ENCODE measurements at places on chromosomes 5 and 9. TPM values are rescaled to one million over a fixed set of nuclear protein-coding genes. Genes with fewer than 3 reads are reported as not detected.
A peak's percentile ranks its signal among the peaks of the same experiment; 100 is the strongest.

Gene NHP2
- 234 TPM for total RNA-seq

Gene TMC1
- total RNA-seq = 0.11 TPM

Gene PCDHGC5
- 1.8 TPM for total RNA-seq

Gene PPP3R2
- total RNA-seq = not detected

Gene DOCK8
- total RNA-seq = 13.9 TPM

Gene CYLC2
- not detected for total RNA-seq

Gene COL27A1
- 13.9 TPM for total RNA-seq

Gene SLC6A3
- 0.54 TPM for total RNA-seq

Gene SLC28A3
- 0.15 TPM for total RNA-seq

Gene IFNA2
- not detected for total RNA-seq

- DNase-seq = no peak
These were observed 222.9 kb upstream of the EFNA5 start for GRCh38 chr5:107893642-107894041.

- DNase-seq = no peak
These were observed 440.6 kb upstream of the MPDZ start for GRCh38 chr9:13719981-13720676.

GRCh38 chr5:38529955-38530646, 26.3 kb downstream of the LIFR start:
- peak; percentile 43 for DNase-seq

GRCh38 chr5:115962565-115963402, 509 bp downstream of the LVRN start:
- DNase-seq = peak; percentile 27

GRCh38 chr9:757246-757881, 84.1 kb upstream of the DMRT1 start:
- DNase-seq = peak; percentile 32

GRCh38 chr5:163489055-163489744, 16.2 kb upstream of the MAT2B start:
- no peak for DNase-seq

DNA sequence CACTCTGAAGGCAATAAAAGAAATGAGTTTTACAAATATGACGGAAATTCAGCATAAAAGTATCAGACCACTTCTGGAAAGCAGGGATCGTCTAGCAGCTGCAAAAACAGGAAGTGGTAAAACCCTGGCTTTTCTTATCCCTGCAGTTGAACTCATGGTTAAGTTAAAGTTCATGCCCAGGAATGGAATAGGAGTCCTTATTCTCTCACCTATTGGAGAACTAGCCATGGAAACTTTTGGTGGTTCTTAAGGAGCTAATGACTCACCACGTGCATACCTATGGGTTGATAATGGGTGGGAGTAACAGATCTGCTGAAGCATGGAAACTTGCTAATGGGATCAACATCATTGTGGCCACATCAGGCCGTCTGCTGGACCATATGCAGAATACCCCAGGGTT, 93.5 kb upstream of the RGMB start:
- no peak for DNase-seq

DNA sequence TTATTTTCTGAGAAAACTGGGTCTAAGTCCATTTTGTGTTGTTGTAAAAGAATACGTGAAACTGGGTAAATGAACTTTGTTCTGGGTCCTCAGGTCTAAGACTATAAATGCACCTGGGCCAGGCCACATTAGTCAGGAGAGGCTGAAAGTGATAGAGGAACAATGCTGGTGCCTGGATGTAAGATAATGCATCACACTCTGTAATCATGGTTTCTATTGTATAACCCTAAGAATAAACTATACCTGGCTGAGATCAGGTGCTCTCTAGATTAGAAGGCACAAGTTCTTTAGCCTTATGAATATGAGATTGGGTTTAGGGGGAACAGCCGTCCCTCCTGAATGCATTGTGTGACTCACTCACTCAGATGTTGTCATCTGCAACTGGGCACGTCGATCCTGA, 675.5 kb downstream of the HTR1A start:
- no peak for DNase-seq

All from thyroid gland (tissue), 4 donors.